ENCODE measurements at places on chromosomes 6 and 20.
A peak's percentile ranks its signal among the peaks of the same experiment; 100 is the strongest.

DNA sequence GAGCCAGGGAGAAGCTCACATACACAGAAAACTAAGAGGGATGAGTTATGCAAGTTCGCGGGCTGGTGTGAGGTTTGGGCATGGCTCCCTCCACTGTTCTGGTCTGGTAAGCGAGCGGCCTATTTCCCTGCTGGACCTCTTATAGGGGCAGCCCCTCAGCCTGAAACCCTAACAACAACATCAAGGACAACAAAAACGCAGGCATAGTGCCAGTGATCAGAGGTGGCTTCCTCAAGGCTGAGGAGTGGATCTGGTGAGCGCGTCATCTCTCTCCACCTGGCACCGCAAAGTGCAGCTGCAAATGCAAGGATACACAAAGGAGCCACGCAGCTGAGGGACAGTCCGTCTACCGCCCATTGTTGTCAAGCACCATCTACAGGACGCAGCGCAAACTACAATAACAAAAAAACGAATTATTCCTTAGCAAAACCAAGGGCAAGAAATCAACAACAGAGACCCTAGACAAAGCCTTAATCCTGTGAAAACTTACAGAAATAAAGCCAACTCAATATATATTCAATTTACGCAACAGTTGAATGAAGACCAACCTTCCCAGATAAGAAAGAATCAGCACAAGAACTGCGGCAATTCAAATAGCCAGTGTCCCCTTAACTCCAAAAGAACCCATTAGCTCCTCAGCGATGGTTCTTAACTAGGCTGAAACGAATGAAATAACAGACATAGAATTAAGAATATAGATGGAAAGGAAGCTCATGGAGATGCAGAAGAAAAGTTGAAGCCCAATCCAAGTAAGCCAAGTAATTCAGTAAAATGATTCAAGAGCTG is 9.2 kb upstream of the DEFB110 start:
- no peak for DNase-seq

GRCh38 chr6:37691904-37692806 is 5.5 kb downstream of the MDGA1 start:
- peak; percentile 91 for DNase-seq

DNA sequence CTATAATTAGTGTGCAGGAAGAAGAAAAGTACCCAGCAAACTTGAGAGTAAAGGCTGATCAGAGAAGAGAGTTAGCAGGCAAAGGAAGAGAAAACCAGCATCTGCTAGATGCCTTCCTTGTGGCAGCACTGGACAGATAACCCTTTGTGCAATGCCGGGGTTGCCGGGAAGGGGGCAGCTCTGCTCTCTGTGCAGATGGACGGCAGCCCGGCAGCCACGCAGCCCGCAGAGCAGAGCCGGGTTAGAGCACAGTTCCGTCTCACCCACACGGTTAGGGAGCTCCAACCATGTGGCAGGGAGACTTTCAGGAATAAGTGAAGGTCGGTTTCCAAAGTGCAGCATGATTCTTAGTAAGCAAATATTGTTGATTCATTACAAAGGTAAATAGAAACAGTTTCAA is 80.0 kb upstream of the RPS6KA2 start:
- peak; percentile 49 for DNase-seq

DNA sequence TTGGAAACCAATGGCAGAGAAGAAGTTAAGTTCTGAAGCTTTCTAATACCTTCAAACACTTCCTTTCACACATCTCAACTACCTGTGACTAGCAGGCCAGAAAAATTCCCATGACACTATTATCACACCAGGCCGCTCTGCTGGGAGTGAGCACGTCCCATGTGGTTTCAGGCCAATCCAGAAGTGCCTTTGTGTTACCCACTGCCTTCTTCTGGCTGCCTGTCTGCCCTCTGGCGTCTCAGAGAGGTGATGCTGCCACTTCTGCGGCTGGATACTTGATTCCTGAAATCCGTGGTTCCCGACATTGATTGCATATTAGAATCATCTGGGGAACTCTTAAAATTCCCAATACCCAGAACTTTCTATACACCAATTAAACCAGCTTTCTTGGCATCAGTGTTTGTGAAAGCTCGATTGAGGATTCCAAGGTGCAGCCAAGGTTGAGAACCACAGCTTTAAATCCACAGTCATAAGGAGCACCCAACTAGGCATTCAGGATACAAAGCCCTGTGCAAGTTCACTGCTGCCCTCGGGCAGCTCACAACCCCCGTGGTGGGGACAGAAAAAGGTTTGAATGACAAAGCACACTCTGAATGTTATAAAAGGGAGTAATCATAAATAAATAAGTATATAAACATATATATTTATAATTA is 65.6 kb downstream of the STMND1 start:
- peak; percentile 29 for DNase-seq

DNA sequence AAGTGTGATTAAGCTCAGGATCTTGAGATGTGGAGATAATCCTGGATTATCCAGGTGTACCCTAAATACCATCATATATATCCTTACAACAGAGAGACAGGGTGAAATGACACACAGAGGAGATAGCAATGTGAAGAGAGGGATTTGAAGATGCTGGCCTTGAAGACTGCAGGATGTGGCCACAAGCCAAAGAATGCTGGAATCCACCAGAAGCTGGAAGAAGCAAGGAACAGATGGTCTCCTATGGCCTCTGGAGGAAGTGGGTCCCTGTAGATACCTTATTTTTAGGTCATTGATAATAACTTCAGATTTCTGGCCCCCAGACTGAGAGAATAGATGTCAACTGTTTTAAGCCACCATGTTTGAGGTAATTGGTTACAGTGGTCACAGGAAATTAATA is 95.0 kb downstream of the PAK5 start:
- no peak for DNase-seq

DNA sequence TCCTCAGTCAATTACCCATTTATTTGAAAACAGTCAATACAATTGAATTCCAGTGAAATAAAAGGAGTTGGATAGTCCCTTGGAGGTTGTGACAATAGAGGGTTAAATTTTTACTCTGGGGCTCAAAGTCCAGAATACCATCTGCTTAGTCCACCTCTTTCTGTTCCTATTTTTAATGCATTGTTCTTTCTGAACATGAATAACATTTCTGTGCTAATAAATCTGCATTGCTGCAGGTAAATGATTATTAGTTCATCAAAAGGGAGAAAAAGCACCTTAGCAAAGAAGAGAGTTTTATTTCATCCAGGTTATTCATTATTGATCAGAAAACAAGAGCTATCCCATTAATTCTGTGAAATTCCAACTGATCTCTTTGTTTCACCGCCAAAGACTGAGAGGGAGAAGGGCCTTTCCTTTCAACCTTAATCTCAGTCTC is 166.1 kb upstream of the OLIG3 start:
- DNase-seq: no peak

DNA sequence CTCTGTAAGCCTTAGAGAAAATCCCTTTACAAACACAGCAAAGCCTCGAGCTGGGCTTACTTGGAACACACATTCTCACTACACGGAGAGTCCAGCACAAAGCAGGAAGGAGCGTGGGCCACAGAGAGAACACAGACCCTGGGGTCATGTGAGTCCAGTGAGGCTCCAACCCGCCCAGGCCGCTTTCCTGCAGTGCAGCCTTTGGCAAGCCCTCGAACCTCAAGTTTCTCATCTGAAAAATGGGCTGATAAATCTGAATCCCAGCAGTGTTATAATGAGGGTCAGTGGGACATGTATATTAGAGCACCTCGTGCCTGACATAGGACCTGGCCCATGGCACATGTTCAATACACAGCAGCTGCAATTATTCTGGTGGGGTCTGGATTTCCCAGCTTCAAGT is 305.5 kb upstream of the SULF2 start:
- DNase-seq: no peak

DNA sequence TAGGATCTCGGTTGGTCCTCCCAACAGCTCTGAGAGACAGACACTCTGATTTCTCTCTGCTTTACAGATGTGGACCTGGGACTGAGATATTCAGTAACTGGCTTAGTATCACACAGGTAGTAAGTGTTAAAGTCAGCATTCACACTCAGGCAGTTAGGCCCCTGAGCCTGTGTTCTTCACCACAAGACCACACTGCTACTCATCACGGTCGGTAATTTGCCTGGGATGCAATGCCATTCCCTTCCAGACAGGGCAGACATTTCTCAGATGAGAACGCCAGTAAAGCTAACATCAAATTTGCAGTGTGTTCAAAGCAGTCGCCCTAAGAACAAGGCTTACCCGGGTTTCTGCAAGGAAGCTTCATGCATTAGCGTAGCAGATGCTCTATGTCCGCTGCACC is 39.8 kb upstream of the HIVEP1 start:
- DNase-seq: no peak

GRCh38 chr20:58852543-58853271 is at the start of gene GNAS:
TSS of gene GNAS (plus strand) at chr20:58852716.
- peak; percentile 84 for DNase-seq

DNA sequence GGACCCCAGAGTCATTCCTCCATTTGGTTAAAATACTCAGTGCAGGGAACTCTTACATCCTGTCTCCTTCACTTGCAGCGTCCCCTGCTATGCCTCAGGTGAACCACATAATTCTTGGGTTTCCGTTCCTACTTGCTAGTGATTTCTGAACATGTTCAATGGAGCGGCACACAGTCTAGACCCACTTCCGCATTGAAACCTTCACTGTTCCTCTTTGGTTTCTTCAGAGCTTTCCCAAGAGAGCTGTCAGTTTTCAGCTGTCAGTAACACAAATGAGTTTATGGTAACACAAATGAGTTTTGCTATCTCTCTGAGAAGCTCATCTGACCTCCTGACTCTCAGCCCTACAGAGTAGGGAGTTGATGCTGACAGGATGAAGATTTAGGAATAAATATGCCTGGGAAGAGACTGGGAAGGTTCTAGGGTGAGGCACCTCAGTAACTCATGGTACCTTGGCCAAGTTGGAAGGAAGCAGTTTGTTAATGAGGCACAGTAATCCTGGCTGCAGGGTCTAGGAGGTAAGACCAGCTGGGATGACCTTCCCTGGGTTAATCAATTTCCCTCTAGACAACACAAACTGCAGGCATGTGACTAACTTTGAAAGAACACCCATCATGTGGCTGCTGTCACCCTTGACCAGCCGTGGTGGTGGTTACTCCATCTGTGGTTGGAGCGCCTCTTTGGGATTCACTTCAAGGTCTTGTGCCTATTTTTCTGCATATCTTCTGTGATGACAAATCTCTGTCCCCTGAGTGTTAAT is 5.4 kb downstream of the SYS1 start:
- no peak for DNase-seq
